Activated CD4-positive, alpha-beta T cell treated with anti-CD3 and anti-CD28 coated beads, Interleukin-10, Interleukin-2, amounts not matched to agents 100 ng/mL and 50 ng/mL, durations not matched to agents 16 hours and 8 hours (primary cell): ENCODE measurements at places on chromosomes 4 and X.

DNA sequence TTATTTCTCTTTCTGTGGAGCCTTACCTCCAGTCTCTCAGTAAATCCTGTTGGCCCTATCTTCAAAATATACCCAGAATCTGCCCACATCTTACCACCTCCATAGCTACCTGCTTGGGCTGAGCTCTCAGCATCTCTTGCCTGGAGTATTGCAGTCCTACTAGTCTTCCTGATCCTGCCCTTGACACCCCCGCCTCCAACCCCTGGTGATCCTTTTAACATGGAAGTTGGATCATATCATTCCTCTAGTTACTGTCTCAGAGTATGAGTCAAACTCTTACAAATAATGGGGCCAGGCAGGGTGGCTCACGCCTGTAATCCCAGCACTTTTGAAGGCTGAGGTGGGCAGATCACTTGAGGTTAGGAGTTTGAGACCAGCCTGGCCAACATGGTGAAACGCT lies 43.1 kb upstream of the SETD7 start:
- no peak for DNase-seq

DNA sequence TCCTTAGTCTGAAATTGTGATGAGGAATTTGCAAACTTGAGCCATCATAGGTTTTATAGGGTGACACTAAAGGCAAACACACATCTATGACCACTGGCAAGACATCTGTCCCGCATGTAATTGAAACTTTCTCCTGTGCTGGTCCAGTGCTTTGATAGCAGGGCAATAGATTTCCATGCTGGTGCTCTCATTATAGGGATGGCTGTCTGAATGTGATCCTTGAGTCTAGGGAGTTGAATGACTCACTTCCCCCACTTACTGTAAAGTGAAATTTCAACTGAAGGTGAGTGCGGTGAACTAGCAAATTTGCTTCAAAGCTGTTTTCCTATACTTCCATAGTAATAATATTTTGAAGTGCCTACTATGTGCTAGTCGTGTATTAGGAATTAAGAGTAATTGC lies 1630.0 kb downstream of the STIM2 start:
- DNase-seq: no peak

- no peak for DNase-seq
These were observed 14.3 kb downstream of the FGFR3 start for GRCh38 chr4:1807332-1807777.

- no peak for DNase-seq
These were observed 68.2 kb downstream of the ZNF827 start for GRCh38 chr4:145870155-145871020.

DNA sequence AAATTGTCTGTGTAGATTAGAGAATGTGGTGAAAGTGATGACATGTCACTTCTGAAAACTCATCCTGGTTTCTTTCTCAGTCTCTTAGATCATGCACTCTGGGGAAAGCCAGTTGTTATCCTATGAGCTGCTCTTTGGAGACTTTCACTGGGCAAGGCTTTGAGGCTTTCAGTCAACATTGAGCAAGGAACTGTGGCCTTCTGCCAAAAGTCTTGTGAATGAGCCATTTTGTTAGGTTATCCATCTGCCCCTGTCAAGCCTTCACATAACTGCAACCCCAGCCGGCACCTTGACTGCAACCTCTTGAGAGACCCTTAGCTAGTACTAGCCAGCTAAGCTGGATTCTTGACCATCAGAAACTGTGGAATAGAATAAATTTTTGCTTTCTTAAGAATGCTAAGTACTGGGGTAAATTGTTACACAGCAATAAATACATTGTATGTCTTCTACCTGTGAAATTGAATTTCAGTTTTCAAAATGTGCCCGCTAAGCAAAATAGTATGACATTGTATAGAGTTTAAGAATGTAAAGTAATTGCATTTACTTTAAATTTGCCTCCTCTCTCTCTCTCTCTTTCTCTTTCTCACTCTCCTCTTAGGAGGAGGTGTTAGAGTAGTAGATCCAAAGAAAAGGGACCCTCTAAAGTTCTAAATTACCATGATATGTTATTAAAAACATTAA lies 1273.0 kb downstream of the RAPGEF2 start:
- no peak for DNase-seq

DNA sequence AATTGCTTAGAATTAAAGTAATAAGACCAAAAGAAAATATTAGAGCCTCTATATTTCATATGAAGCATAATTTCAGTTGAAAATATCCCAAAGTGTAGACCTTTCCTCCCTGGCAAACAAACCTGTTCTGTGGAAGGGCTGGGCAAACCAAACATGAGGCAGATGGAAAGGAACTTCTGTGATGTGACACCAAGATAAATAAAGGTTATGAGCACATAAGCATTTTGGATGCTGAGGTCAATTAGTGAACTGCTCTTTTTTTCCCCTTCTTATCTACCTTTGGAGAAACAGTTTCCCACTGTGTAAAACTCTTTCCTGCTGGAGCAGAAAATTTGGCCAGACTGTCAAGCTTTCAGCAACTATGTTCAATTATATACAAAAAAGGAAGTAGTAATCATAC lies 109.6 kb upstream of the STIM2 start:
- DNase-seq: no peak

DNA sequence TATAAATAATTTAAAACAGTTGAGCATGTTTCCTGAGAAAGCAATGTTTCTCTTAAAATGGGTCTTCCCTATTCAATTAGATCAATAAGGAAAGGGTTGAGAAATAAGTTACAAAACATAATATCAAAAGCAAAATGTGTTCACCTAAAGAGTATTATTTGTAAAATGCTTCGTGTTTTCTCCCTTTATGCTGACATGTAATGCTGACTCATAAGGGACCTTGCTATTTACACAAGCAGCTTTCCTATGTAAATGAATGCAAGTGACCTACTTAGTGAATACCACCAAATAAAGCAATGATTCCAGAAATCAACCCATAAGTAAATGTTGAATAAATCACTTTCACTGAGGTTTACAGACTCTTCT lies 91.5 kb downstream of the ELOVL6 start:
- DNase-seq: peak; percentile 41

- DNase-seq: peak; percentile 80
These were observed 51.1 kb downstream of the TMEM156 start for GRCh38 chr4:38980903-38981676.

GRCh38 chr4:99179626-99180025 lies 35.5 kb upstream of the ADH4 start:
- no peak for DNase-seq

DNA sequence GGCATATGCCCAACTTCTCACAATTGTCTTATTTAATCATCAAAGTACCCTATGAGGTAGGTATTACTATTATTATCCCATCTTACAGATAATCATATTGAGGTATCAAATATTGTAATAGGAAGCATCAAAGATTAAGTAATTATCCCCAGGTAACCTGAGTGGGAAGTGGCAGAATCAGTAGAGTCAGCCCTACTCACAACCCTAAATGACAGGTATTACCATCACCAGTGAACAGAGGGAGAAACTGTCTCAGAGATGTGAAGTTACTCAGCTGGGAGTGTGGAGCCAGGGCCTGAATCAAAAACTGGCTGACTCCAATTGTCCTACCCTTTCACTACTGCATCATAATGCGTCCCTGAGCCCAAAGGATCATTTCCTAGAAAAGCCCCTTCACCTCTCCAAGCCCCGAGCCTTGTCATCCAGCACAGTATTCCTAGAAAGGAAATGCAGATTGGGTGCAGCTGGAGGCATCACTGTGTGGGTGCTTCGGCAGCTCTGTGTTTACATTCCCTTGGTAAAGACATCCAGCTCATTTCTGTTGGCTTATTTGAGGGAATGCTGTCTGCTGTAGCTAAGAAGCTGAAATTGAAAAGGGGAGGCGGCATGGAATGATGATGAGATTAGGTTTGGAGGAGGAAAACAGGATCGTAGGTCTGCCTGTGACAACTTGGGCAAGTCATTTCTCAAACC lies 72.8 kb downstream of the DHX15 start:
- no peak for DNase-seq

- DNase-seq: no peak
These were observed 191.3 kb downstream of the MID1IP1 start for GRCh38 chrX:38992441-38993096.

DNA sequence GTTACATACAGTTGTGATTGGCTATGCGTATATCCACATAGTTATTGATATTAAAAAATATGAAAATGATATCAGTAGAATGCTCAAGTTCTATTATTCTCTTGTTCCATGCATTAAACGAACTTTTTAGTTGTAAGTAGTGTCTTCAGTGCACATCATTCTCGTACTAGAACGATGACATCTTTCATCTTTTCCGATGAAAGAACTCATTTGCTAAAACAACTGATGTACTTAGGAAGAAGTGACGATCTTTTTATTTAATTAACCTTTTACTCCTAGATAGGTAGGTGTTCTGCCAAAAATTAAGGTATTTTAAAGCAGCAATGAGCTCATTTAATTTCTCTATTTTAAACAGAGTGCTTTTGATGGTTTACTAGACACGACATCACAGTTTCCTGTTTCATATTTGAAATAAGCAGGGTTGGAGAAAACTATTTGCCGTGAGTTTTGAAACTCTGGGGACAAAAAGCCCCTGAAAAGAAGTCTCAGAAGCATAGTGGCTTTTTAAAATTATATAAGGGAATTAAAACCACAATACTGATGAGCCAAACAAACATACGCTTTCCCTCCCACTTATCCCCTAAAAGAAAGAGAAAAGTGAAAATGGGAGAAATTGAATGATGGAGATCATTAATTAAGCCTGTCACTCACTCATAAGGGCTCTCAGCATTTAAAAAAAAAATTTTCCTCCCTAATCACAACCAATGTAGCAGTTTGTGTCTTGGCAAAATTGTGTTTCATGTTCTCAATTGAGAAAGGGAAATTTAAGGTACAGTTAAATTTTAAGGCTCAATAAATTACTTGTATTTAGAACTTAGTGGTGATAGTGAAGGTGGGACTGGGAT lies 25.6 kb downstream of the SPRY1 start:
- DNase-seq: peak; percentile 25

- DNase-seq: peak; percentile 95
These were observed 360.1 kb upstream of the ZCCHC13 start for GRCh38 chrX:73943693-73944562.
